Esophagus muscularis mucosa (tissue), 4 donors: ENCODE measurements at places on chromosomes 7 and 10. TPM values are rescaled to one million over a fixed set of nuclear protein-coding genes. Genes with fewer than 3 reads are reported as not detected.

The SYT15 gene
- 4.8 TPM for total RNA-seq

- DNase-seq = no peak
- H3K36me3 ChIP-seq = peaks cover 5% of the 10 kb centered on the region
- H3K4me1 ChIP-seq = no peaks in the 10 kb centered on the region
Measured at GRCh38 chr7:139169816-139170215, 60.3 kb upstream of the ZC3HAV1 start.

GRCh38 chr10:117609095-117609795 lies 66.7 kb downstream of the EMX2 start:
- H3K27me3 ChIP-seq = no peaks in the 10 kb centered on the region
- no peak for DNase-seq
- H3K27ac ChIP-seq = no peak overlapping the region
- no peaks in the 10 kb centered on the region for H3K36me3 ChIP-seq
- H3K4me1 ChIP-seq = no peaks in the 10 kb centered on the region
- no peak overlapping the region for H3K4me3 ChIP-seq

DNA sequence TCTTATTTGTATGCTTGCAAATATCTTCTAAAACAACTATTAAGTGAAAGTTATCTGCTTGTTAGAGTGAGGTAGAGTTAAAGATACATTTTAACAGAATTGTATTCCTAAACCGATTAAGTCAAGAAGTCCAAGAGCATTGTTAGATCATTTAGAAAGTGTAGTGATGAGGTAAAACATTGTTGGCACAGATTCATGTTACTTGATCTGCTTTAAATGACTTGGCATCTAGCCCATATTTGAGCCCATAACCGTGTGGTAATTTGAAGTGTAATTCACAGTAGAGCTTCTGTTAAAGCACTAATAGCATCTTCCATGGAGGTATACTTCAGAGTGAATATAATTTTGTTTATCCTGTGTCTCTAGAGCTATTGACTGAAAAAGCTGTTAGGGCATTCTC lies 62.1 kb downstream of the PTEN start:
- H3K4me1 ChIP-seq = peaks cover 60% of the 10 kb centered on the region
- no peak for DNase-seq
- H3K4me3 ChIP-seq = no peak overlapping the region
- no peaks in the 10 kb centered on the region for H3K27me3 ChIP-seq

The MBL2 gene
- not detected for total RNA-seq

DNA sequence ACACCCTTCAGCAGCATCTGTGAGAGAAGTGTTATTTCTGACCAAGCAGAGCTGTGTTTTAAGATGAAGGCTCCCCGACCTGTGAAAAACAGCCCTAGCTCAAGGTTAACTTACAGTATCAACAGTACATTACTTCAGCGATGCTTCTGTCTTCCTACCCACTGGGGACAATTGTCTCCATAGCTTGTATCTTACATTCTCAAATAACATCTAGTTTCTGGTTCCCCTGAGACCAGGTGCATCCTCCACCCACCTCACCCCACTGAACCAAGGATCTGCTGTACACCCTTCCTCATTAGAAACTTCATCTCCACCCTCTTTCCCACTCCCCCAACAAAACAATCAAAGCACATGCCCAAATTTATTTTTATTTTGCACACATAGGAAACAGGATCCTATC lies 102.0 kb downstream of the VOPP1 start:
- no peaks in the 10 kb centered on the region for H3K27me3 ChIP-seq
- H3K36me3 ChIP-seq = no peaks in the 10 kb centered on the region
- no peaks in the 10 kb centered on the region for H3K4me1 ChIP-seq
- H3K4me3 ChIP-seq = no peak overlapping the region

- no peaks in the 10 kb centered on the region for H3K27me3 ChIP-seq
- no peak for DNase-seq
- H3K36me3 ChIP-seq = no peaks in the 10 kb centered on the region
- H3K27ac ChIP-seq = no peak overlapping the region
- H3K4me3 ChIP-seq = no peak overlapping the region
Measured at GRCh38 chr7:54252256-54253035, 289.7 kb upstream of the VSTM2A start.

DNA sequence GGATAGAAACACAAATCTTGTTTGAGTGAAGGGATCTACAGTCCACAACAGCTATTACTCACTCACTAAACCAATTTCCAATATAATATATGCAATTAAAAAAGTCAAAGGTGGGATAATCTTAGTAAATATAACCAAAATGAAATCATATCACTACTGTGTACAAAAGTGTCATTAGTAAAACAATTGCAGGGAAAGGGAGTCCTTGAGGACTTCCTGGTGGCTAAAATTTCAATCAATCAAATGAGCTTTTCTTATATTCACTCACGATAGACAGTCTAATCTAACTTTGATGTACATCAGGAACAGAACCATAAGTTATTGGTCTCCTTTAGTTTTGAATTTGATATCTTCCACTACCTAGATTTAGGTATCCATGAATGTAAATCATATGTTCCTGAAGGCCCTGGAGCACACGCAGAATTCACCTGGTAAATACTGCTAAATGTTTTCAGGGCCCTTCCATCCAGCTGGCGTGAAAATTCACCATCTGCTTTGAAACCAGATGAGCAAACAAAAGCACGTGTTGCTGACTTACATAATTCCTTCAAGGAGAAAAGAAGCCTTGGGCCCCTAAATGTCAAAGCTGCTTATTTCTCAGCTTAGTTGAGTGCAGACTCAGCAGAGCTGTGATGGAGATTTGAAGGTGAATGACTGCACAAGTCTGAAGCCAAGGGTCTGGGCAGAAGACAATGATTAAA lies 159.3 kb upstream of the TMEM196 start:
- H3K4me1 ChIP-seq = peaks cover 9% of the 10 kb centered on the region
- no peak for DNase-seq
- H3K27ac ChIP-seq = no peak overlapping the region
- H3K27me3 ChIP-seq = no peaks in the 10 kb centered on the region

The CCDC136 gene
- 32.0 TPM for total RNA-seq

DNA sequence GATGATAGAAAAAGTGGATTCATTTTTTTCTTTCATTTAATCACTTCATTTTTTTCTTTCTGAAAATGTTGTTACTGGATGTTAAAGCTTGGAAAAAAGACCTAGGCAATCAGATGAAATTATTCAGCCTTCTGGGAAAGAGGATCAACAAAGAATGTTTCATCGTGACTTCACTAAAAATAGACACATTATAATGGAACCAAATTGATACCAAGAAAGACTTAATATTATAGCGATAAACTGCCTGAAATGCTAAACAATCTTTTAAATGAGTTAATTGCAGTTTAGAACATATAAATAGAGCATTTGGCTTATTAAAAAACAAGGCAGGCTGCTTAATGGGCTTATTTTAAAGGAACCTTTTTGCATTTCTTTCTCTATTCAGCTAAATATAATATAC lies 25.6 kb upstream of the TMEM229A start:
- no peaks in the 10 kb centered on the region for H3K4me1 ChIP-seq
- no peaks in the 10 kb centered on the region for H3K36me3 ChIP-seq
- H3K27me3 ChIP-seq = no peaks in the 10 kb centered on the region
- H3K4me3 ChIP-seq = no peak overlapping the region
- no peak for DNase-seq

The TRIM73 gene
- 1.7 TPM for total RNA-seq

The FAM25G gene
- total RNA-seq = not detected

The CPXM2 gene
- total RNA-seq = 103 TPM

The OPN4 gene
- 0.32 TPM for total RNA-seq

- H3K36me3 ChIP-seq = no peaks in the 10 kb centered on the region
- peaks cover 26% of the 10 kb centered on the region for H3K4me1 ChIP-seq
- H3K27ac ChIP-seq = no peak overlapping the region
- no peak overlapping the region for H3K4me3 ChIP-seq
- DNase-seq = no peak
- H3K27me3 ChIP-seq = no peaks in the 10 kb centered on the region
Measured at GRCh38 chr10:86868353-86868752, 89.1 kb downstream of the MMRN2 start.

The FAM25C gene
- total RNA-seq = not detected

DNA sequence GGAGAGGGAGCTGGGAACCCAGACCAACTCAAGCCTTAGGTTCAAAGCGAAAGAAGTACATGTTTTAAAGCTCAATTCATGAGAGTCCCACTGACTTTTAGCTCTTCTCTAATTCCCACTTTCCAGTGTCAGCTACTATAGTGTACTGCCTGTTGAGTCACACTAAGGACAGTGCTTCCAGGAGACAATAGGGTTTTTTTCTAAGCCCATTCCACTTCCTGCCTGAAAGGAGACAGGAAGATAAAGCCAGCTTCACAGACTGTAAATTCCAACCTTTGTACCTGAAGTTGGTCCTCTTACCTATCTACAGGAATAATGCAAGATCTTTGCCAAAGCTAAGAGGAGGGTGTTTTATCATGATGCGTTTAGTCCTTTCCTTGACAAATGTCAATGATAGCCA lies 4.4 kb downstream of the MSRB2 start:
- H3K27ac ChIP-seq = no peak overlapping the region
- H3K36me3 ChIP-seq = peaks cover 8% of the 10 kb centered on the region
- H3K4me1 ChIP-seq = peaks cover 37% of the 10 kb centered on the region
- no peak for DNase-seq

GRCh38 chr7:93964813-93965212 lies 39.3 kb downstream of the BET1 start:
- H3K4me3 ChIP-seq = no peak overlapping the region
- no peaks in the 10 kb centered on the region for H3K27me3 ChIP-seq
- H3K36me3 ChIP-seq = no peaks in the 10 kb centered on the region
- DNase-seq = no peak
- no peaks in the 10 kb centered on the region for H3K4me1 ChIP-seq
- H3K27ac ChIP-seq = no peak overlapping the region

GRCh38 chr7:7446616-7447015 lies 89.1 kb downstream of the COL28A1 start:
- H3K27me3 ChIP-seq = no peaks in the 10 kb centered on the region
- H3K4me1 ChIP-seq = no peaks in the 10 kb centered on the region
- H3K36me3 ChIP-seq = no peaks in the 10 kb centered on the region
- H3K4me3 ChIP-seq = no peak overlapping the region
- DNase-seq = no peak

The TMEM184A gene
- total RNA-seq = not detected

GRCh38 chr10:6643962-6644361 lies 63.9 kb upstream of the PRKCQ start:
- H3K36me3 ChIP-seq = no peaks in the 10 kb centered on the region
- no peaks in the 10 kb centered on the region for H3K27me3 ChIP-seq
- H3K27ac ChIP-seq = no peak overlapping the region

The CALN1 gene
- total RNA-seq = not detected

DNA sequence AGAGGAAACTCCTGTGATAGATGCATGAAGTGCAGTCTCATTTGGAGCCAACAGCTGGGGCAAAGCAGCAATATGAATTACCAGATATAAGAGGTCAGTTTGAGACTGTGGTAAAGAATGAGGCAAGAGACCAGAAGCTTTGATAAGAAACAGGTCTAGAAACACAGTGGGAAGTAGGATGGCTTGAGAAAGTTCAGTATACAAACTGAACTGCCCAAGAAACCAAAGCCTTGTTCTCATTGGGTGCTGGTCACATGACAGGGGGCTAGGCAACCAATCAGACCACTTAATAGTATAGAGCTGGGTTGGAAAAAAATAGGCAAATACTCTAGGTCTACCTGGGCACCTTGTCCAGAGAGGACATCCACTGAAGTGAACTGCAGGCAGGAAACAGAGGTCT lies 46.2 kb upstream of the PLCE1 start:
- no peaks in the 10 kb centered on the region for H3K4me1 ChIP-seq
- no peak overlapping the region for H3K27ac ChIP-seq
- DNase-seq = no peak
- no peaks in the 10 kb centered on the region for H3K27me3 ChIP-seq
- H3K36me3 ChIP-seq = no peaks in the 10 kb centered on the region

The MAPK8 gene
- total RNA-seq = 26.8 TPM

GRCh38 chr10:43682956-43683355 lies 34.3 kb upstream of the ZNF32 start:
- H3K27me3 ChIP-seq = no peaks in the 10 kb centered on the region
- no peak overlapping the region for H3K4me3 ChIP-seq
- no peaks in the 10 kb centered on the region for H3K36me3 ChIP-seq
- H3K27ac ChIP-seq = no peak overlapping the region
- DNase-seq = no peak

GRCh38 chr7:32068411-32069101 lies 1.7 kb downstream of the PDE1C start:
- no peak for DNase-seq
- peaks cover 10% of the 10 kb centered on the region for H3K27me3 ChIP-seq
- peak overlapping the region; percentile 68 for H3K4me3 ChIP-seq
- H3K27ac ChIP-seq = peak overlapping the region; percentile 88
- peaks cover 31% of the 10 kb centered on the region for H3K4me1 ChIP-seq
- no peaks in the 10 kb centered on the region for H3K36me3 ChIP-seq

The UCN3 gene
- total RNA-seq = not detected

DNA sequence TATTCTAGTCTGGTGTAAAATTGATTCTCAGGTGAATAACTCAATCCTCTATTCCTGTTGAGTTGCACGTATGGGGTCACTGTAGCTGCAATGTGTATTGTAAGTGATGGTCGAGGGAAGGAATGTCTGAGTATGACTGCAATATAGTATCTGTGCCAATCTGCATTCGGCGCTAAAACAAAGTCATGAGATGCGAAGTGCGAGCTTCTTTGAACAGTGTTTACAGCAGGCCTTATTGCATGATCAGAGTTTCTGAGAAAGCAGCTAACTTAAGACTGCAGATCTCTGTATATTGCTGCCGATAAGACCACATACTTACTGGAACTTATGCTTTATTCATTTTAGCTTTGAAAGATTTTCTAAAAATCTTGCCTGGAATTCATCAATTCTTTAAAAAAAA lies 341.7 kb upstream of the BMPER start:
- no peaks in the 10 kb centered on the region for H3K27me3 ChIP-seq
- no peaks in the 10 kb centered on the region for H3K36me3 ChIP-seq
- H3K27ac ChIP-seq = no peak overlapping the region
- H3K4me3 ChIP-seq = no peak overlapping the region
- no peaks in the 10 kb centered on the region for H3K4me1 ChIP-seq

GRCh38 chr7:98700533-98700932 lies 83.4 kb downstream of the NPTX2 start:
- H3K4me3 ChIP-seq = no peak overlapping the region
- H3K4me1 ChIP-seq = no peaks in the 10 kb centered on the region
- no peaks in the 10 kb centered on the region for H3K27me3 ChIP-seq
- no peak overlapping the region for H3K27ac ChIP-seq

DNA sequence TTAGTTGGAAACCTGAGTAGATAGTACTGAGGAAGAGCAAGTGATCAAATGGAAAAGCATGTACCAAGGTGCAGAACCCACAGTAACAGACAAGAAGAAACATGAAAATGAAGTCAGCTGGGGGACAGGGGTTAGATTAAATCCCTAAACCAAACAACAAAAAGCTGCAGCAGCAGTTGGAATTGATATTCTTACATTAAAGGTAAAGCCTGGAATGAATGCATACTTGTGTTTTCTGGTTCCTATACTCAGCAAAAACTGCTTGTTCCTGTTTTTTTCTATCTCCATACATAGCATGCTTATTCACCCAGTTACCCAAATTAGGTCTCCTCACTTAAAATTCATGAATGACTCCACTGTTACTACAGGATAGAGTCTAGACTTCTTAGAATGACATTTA lies 92.4 kb downstream of the TPST1 start:
- DNase-seq = no peak
- H3K4me3 ChIP-seq = no peak overlapping the region
- H3K27me3 ChIP-seq = no peaks in the 10 kb centered on the region
- no peaks in the 10 kb centered on the region for H3K36me3 ChIP-seq
